LNCaP clone FGC (cell line): ENCODE measurements at places on chromosomes 16 and 17.
A peak's percentile ranks its signal among the peaks of the same experiment; 100 is the strongest.

- peak; percentile 89 for DNase-seq
Observed at GRCh38 chr16:88727871-88728270, 21.6 kb downstream of the CTU2 start.

- DNase-seq: no peak
Observed at GRCh38 chr17:82683534-82683933, 15.0 kb downstream of the RAB40B start.

DNA sequence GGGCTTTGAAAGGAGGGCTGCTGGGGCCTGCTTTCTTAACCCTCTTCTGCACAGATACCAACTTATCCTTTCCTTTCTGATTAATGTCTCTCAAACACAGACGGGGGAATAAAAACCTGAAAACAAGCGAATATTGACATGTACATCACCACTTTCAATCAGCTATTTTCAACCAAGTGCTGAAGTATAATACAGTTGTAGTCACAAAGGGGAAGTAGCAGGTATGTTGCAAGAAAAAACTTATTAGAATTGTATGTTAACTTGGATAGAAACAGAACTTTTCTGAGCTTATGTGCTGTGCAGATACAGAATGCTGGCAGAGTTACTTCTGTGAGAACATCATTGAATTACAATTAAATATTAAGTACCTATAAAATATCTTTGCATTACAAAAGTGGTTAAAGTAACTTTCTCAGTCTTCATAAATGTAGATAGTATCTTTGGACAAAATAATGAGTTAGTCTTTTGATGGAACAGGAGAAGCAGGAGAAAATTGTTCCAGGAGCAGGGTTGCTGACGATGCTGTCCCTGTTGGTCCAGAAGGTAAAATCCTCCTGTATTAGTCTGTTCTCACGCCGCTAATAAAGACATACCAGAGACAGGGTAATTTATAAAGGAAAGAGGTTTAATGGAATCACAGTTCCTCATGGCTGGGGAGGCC, 59.5 kb downstream of the RPTOR start:
- no peak for DNase-seq

DNA sequence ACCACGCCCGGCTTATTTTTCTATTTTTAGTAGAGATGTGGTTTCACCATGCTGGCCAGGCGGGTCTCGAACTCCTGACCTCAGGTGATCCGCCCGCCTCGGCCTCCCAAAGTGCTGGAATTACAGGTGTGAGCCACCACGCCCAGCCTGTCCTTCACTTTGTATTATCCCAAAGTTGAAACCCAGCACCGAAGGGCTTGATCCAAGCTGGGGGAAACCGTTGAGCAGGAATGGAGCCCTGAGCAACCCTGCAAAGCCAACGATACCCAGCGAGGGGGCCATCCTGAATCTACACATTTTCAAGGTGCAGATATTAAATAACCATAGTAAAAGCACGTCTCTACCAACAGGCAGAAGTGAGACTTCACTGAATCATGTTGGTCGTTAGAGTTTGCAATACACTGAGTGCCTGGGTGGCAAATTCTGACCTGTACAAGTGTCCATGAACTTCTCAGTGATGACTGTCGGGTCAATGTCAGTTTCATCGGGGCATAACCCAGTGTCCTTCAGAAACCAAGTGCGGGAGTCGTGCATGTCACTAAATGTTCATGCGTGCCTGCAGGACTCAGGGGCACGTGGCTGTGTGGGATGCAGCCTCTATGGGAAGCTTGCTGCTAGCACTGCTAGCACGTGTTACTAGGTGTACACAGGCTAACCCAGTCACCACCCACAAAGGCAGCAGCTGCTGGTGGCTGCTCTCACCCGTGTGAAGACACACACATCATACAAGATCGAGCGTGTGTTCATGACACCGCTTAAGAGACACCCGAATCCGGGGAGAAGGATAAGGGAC, 10.5 kb upstream of the RBFOX3 start:
- no peak for DNase-seq

DNA sequence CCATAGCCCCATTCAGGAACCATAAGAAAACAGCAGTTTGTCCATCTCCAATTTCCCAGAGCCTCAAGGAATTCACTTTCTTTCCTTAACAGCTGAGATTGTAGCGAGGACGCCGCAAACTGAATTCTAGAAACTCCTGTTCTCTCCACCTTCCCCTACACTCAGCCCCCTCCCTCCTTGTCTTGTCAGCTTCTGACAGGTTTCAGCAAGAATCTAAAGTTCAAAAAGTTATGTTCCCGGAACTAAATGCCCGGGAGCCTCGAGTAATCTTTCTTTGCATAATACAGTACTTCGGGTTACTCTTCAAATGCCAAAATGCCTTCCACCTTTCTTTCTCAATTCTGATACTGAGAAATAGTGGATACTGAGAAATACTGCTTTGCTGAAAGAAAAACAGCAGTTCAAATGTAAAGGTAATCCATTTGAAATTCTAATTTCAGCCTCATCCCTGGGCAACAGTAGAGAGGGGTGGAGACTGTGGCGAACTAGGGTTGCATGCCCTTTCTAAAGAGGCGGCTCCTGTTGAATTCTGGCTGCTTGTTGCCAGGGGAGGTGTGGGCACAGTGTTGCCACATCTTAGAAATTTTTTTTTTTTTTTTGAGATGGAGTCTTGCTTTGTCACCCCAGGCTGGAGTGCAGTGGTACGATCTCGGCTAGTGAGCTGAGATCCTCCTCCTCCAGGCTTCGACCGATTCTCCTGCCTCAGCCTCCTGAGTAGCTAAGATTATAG, 63.5 kb upstream of the USP7 start:
- DNase-seq: no peak

- DNase-seq: no peak
Observed at GRCh38 chr16:4317532-4318450, 1.9 kb downstream of the GLIS2 start.

GRCh38 chr16:89574681-89575246, 794 bp upstream of the CPNE7 start:
- no peak for DNase-seq

GRCh38 chr17:73799781-73800627, 155.8 kb upstream of the SDK2 start:
- DNase-seq: no peak

DNA sequence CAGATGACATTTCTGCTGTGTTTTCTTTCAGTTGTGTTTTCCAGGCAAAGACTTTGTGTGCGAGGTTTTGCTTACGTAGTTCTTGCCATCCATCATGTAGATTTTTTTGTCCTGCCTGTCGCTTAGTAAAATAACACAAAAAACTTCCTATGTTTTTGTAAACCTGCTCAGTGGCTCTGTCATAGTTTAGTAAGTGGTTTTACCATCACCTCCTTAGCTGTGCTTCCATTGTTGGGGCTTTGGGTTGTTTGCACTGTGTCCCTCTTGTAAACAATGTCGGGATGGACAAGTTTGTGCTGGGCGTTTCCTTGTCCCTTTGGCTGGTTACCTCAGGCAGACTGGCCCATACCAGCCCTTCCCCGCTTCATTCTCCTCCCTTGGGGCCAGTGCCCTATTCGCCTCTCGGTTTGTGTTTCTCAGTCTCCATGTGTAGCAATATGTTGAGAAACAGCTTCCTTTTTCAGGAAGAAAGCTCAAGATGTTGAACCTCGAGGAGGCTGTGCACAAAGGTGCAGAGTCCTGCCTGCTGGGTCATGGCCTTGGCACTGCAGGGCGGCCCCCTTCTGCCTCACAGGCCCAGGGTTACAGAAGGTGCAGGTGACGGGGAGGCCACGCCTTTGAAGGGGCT, 74.6 kb downstream of the KSR1 start:
- no peak for DNase-seq

- no peak for DNase-seq
Observed at GRCh38 chr17:17868641-17869522, 32.1 kb upstream of the SREBF1 start.

- no peak for DNase-seq
Observed at GRCh38 chr17:16442594-16443510, 27.5 kb downstream of the TRPV2 start.

GRCh38 chr17:29138184-29138955, 41.8 kb downstream of the MYO18A start:
- no peak for DNase-seq

DNA sequence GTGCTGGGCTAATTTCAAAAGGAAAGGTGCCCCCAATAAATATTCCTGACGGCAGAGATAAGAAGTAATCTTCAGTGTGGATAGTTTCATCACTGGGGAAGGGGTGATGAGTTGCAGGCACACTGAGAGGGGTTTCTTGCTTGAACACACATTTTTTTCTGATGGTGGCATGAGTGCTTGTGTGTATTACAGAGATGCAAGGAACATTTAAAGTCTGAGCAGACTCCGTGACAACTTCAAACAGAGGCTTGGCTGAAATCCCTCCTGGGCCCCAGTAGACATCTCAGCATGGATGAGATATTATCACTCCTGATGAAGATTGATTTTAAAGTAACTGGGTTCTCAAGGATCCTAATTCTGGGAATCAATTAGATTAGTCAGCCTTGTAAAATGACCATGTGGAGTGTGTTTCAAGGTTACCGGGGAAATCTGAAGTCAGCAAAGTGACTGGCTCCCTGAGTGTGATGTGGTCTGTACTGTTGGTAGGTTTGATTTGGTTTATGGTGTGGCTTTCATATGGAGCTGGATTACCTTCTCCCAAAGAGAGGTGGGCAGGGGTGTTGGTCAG, 435.8 kb upstream of the EEF2KMT start:
- no peak for DNase-seq

GRCh38 chr16:22183901-22184614, 21.8 kb downstream of the SDR42E2 start:
- no peak for DNase-seq

GRCh38 chr16:55871411-55872038, 3.6 kb downstream of the CES5A start:
- DNase-seq: no peak

DNA sequence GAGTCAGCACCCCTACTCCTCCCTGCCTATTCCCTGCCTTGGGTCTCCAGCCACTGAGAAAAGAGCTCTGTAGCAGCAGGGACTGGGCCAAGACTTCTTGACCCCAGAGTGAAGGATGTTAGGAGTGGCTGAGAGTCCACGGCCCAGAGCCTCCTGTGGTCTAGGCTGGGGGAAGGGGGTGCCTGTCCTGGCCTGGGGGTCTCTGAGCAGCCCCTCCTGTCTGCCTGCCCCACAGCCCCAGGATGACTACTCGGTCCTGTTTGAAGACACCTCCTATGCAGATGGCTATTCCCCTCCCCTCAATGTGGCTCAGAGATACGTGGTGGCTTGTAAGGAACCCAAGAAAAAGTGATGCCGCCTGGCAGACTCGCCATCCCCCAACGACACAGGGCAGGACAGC, 5.5 kb downstream of the SULT1A2 start:
- DNase-seq: no peak

- DNase-seq: no peak
Observed at GRCh38 chr17:32541640-32542039, 54.8 kb downstream of the CDK5R1 start.

GRCh38 chr17:59650642-59651041, 30.9 kb downstream of the CLTC start:
- no peak for DNase-seq

GRCh38 chr16:51801635-51802034, 650.6 kb upstream of the SALL1 start:
- DNase-seq: no peak

DNA sequence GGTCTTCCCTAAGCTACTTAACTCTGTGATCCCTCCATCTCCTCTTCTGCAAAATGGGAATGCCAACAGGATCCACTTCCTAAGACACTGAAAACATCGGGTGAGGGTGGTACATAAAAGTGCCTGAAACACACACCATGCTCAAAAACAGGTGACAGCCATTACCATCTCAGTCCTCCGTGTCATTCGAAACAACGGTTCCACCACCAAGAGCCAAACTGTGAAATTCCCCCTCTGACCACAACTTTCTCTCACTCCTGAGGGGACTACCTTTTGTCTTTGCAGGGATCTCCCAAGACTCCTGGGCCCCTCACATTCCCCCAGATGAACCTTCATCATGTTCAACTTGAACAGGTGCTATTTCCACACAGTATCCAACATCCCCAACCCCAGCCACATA, 37.0 kb downstream of the NUBP1 start:
- no peak for DNase-seq
